ENCODE measurements at places on chromosomes 3 and 15.
A peak's percentile ranks its signal among the peaks of the same experiment; 100 is the strongest.

GRCh38 chr15:83571820-83572707 lies 81.9 kb upstream of the ADAMTSL3 start:
- DNase-seq = no peak

DNA sequence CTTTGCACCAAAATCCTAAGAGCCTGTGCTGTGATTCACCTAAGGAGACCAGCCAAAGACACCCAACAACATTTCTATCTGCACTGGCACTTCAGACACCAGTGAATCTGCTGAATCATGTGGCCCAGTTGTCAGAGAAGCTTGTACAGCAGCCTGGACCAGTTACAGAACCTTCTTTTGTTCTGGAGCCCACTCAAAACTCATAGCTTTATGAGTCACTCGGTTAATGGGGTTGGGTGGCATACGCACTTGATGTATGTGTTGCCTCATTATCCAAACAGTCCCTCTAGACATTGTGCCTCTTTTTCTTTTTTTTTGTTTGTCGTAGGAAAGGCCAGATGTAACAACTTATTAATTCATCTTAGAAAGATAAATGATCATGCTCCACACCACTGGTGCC lies 25.6 kb upstream of the GOLGA6L2 start:
- no peak for DNase-seq

- no peak for DNase-seq
Measured at GRCh38 chr15:54568381-54568780, 590.1 kb downstream of the UNC13C start.

GRCh38 chr3:126438746-126439145 lies 36.9 kb downstream of the ZXDC start:
- DNase-seq = no peak

- no peak for DNase-seq
Measured at GRCh38 chr15:29645841-29646240, 176.4 kb downstream of the TJP1 start.

GRCh38 chr3:9397906-9398699 lies 688 bp downstream of the SETD5 start:
- peak; percentile 24 for DNase-seq

DNA sequence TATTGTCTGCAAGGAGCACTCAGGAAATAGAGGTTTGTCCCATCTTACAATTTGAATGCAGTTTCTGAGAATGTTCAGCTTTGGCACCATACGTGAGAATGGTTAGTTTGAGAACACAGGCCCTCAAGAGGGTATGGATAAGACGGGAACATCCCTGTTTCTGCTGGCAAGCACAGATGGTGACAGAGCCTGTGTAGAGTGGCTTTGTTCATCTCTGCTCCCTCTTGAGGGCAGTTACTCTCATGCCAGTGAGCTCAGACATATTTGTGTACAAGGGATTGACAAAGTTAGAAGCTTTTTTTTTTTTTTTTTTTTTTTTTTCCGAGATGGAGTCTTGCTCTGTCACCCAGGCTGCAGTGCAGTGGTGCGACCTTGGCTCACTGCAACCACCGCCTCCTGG lies 71.5 kb upstream of the FILIP1L start:
- no peak for DNase-seq

- DNase-seq = no peak
Measured at GRCh38 chr15:35444557-35445204, 101.3 kb downstream of the DPH6 start.

DNA sequence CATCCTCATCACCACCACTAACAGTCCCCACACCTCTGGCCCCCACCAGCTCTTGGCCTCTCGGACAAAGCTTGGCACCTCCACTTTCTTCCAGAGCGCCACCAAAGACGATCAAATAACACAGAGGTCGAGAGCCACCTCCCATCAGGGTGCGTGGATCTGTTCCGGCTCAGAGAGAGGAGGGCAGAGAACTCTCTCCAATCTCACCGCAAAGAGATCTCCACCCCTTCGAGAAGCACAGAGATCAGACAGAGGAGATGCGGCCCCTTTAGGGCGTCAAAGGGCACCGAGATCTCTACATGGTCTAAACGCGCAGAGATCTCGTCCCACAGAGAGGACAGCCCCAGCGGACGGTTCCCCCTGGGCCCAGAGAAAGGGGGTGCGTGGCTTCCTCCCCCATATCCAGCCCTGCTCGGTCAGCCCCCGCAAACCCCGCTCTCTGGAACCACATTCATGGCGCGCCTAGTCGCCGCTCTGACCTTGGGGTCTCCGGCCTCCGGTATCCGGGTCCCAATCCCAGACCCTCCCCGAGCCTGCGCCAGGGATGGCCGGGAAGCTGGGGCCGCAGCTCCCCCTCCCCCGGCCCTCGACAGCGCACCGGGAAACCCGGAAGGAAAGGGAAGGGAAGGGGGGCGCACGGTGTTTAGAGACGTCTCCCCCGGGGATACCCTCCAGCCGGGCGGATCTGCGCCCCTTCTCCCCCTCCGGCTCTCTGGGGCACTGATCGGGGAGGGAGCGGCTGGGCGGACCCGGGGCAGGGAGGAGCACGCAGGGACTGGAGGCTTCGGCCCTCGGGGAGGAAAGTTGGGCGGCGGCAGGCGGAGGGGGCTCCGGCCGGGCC lies 608 bp downstream of the SCN5A start:
- peak; percentile 24 for DNase-seq

DNA sequence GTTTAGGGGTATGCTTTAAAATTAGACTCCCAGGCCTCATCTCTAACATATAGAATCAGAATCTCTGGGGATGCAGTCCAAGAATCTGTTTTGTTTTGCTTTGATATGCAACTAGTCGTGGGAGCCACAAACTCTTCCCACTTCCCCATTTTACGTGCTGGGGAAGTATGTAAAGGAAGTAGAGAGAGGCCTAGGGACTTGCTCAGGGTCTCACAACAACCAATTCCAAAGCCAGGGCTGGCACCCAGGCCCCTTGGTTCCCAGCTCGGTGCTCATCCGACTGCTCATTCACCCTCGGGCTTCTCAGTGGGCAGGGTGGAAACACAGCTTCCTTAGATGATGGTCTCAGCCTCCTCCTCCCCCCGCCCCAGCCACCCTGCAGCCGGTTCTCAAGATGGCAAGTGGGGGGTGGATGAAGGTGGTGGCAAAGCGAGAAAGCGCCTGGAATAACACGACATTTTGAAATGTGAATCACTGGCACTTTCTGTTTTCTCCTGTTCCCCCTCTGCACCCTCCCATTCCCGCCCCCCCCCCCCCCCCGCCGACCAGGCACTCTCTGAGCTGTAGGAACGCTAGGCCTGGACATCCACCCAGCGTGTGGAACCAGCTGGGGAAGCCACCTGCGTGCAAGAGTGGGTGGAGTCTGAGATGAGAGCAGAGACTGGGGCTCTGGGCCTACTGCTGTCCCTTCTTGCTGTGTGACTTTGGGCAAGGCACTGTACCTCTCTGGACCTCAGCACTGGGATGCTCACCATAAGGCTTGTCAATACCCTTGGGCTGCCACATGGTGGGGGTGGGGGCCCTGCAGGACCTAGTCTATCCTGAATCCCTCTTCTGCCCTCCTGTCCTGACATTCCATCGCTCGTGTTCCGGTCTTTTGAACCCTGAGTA lies 214.5 kb downstream of the RPLP1 start:
- DNase-seq = no peak

DNA sequence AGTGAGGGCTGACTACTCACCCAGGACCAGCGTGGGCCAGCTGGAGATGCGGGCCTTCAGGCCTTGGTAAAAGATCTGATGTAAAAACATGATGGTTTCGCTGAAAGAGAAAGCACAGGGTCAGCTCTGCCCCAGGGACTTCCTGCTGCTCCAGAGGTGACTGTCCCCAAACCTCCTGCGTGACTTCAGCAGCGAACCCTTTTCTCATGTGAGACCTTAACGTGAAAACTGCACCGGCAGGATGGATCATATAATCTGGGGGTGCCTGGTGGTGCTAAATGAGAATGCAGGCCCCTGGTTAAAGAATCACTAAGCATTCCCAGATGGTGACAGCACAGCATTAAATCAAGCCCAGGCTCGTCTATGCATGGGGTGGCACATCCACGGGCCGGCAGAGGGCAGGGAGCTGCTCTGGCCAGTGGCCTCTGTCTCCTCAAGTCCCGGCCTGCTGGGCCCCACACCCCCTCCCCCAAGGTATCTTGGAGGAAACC lies 55.4 kb downstream of the RASGRF1 start:
- DNase-seq = no peak

DNA sequence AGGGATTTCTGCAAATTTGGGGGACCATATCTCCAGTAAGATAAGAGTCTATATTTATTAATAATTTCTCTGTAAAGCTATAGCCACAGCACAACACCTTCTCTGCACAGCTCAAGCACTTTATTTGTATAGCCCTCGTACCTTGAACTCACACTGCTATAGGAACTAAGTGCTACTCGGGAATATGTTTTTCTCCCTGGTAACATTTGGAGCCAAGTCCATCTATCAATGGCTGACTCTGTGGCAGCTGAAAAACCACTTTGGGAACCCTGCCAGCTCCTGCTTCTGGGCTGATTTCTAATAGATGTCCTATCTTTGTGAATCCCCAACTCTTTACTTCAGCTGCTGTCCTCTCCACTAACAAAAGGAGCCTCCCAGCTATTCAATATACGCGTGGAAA lies 298.5 kb downstream of the GBE1 start:
- DNase-seq = no peak

- DNase-seq = no peak
Measured at GRCh38 chr15:97189162-97189780, 771.2 kb upstream of the ARRDC4 start.
